ENCODE measurements at places on chromosomes 2 and 18. TPM values are rescaled to one million over a fixed set of nuclear protein-coding genes. Genes with fewer than 3 reads are reported as not detected.

DNA sequence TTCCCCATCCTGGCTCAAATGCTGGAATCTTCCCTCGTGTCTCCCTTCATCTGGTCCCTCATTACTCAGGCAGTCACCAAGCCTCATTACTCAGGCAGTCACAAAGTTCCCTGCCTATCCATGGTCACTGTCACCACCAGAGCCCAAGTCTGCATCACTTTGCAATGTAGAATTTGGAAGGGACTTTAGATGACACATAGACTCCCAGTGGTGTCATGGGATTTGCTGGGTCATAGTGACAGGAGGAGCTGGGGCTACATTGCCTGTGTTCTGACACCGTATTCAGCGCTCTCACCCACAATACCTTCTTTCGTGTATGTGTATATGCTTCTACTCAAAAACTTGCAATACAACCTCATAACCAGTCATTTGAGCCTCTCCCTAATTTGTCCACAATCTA, 2.1 kb upstream of the EMILIN1 start:
- DNase-seq: no peak

- DNase-seq: no peak
These were observed 77.1 kb upstream of the NARS1 start for GRCh38 chr18:57698571-57699276.

GRCh38 chr2:180125245-180125962, 118.3 kb upstream of the CWC22 start:
- DNase-seq: peak; percentile 33

Gene PAX3
- polyA plus RNA-seq: not detected

Gene SP140
- polyA plus RNA-seq: 0.95 TPM

Gene ACTG2
- not detected for polyA plus RNA-seq
